ENCODE measurements at places on chromosomes 12 and 14.

GRCh38 chr12:10142976-10143589, 13.1 kb upstream of the CLEC7A start:
- DNase-seq = peak; percentile 23

GRCh38 chr14:68841016-68841809, 48.3 kb upstream of the ZFP36L1 start:
- DNase-seq = peak; percentile 89

- DNase-seq = no peak
These were observed 157.5 kb downstream of the CALM1 start for GRCh38 chr14:90554341-90554740.

- DNase-seq = no peak
These were observed 618.4 kb downstream of the SLC6A15 start for GRCh38 chr12:84294246-84294645.

GRCh38 chr12:94736004-94736403, 85.6 kb upstream of the TMCC3 start:
- DNase-seq = no peak

DNA sequence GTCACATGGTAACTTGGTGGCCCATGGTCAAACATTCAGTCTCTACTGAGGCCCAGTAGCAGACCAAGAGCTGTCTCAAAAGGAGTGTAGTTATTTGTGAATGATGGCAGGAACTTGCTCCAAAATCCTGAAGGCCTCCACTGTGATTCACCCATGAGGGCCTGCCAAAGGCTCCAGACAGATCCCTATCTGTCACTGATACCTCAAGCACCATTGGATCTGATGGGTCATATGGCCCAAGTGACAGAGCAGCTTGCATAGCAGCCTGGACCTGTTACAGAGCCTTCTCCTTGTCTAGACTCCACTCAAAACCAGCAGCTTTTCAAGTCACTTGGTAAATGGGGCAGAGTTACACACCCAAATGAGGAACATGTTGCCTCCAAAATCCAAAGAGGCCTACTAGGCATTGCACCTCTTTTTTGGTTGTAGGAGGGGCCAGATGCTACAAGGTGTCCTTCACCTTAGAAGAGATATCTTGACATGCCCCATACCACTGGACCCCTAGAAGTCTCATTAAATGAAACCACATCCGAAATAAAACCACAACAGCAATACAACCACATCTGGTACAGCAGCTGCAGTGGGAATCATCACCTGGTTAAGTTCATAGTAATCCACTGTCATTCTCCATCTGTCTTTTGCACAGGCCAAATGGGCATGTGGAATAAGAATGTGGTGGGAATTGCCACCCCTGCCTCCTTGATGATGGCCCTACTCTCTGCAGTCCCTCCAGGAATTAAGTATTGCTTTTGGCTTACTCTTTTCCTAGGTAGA, 150.4 kb upstream of the MAX start:
- no peak for DNase-seq

DNA sequence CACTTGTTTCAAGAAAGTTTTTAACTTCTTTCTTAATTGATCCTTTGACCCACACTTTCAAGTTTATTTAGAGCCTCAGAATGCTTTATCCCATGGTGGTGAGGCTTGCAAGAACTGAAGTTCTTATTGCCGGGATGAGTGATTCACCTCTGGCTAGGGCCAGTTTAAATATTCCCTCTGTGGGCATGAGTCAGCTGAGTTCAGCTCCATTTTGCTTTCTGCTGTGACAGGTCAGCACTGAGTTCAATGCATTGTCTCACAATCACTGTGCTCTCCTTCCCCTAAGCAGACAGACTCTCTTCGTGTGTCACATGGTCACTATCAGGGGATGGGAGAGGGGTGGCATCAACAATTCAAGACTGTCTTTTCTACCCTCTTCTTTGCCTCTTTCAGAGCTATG, 514.6 kb upstream of the FBXO33 start:
- no peak for DNase-seq

DNA sequence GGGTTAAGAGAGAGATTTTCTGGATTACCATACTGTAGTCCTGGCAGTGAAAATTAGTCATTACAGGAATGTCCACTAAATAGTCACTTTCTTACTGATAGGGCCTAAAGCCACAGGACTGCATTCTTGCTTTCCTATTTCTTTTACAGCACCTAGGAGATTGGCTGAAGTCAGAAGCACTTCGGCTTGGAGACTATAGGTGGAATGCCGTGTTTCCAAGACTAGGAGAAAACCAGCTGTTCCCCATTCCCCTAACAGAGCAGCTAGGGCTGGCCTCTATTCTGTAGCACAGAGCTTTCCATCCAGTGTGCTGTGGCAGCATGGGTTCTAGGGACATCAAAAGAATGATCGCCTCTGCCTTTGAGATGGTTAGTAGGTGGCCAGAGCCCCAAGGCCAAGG, 15.1 kb downstream of the PIGH start:
- no peak for DNase-seq

DNA sequence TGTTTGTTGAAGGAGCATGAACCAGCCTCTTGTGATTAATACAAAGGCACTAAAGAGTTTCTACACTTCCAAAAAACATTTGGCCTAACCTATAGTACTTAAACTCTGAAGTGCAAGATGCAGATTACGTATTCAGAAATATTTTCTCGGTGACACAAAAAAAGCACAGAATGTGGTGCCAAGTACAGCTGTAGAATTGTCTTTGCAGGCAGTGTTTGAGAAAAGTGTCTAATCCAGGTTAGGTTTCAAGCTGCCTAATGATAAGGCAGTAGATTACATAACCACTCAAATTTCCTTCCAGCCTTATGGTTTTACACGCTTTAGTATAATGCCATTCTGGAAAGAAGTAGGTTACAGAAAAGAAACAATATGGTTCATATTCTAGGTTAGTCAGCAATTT, 205.2 kb downstream of the KLHL28 start:
- DNase-seq = no peak

GRCh38 chr12:52274521-52275120, at the start of gene KRT86:
Gene KRT86 (plus strand): TSS chr12:52274645. CDS start chr12:52301917, 27,272 bp downstream.
- DNase-seq = no peak

- DNase-seq = no peak
These were observed 3.2 kb downstream of the TDRD9 start for GRCh38 chr14:103931422-103931821.

DNA sequence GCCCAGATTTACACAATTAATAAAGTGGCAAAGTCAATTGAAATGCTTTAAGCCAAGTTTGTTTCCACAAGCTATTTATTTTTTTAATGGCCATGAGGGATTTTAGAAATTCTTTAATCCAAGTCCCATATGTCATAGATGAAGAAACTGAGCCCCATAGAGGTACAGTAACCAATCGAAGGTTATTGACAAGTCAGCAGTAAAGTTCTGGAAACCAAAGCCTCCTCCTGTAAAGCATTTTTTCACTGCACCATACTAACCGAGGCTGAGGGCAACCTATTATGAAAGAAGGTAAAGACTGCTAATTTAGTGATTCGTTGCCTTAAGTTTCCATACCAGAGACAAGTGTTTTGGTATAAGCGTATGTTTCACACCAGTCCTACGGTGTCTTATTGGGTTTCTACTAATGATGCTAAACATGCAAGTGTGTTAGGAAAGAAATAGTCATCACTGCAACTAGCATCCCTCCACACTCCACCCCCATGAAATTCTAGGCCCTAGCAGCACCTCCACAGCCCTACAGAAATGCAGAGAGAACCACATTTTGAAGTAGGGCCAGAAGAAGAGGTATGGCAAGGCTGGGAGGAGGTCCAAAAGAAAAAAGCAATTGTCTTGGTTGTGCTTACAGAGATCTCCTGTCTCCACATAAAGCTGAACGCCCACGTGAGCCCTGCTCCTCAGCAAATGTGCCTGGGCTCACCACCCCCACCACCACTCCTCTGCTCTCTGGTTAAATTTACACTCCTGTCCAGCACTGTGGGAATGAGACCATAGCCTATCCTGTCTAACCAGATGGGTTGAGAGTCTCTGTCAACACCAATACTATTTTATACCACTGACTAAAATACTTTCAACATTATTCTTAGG, 271.1 kb upstream of the G2E3 start:
- no peak for DNase-seq

DNA sequence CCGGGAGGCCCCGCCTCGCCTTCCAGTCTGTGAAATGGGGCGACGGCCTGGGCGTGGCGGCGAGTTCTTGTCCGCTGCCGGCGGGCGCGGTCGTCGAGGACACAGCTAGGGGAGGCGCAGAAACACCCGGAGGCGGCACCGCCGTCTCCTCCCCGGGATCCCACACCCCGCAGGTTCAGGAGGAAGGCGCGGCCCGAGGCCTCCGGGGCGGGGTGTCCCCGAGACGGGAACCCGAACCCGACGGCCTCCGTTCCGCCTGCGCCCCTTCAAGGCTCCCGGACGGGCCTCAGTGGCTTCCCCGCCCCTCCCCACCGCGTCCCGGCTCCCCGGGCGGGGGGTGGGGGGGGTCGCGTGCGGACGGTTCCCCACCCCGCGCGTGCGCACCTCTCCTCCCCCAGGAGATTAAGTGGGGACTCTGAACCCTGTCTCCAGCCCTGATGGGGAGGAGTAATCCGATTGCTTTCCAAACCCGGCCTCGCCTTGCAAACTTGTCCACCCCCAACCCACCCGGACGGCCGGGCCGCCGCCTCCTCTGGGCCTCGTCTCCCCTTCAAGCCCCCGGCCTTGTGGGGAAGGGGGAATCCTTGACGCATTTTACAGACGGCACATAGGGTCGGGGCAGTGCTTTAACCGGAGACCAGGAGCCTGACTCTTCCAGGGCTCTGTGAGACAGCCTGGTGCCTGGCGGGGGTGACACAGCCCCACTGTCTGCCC, 35.3 kb upstream of the ANKRD9 start:
- DNase-seq = no peak

DNA sequence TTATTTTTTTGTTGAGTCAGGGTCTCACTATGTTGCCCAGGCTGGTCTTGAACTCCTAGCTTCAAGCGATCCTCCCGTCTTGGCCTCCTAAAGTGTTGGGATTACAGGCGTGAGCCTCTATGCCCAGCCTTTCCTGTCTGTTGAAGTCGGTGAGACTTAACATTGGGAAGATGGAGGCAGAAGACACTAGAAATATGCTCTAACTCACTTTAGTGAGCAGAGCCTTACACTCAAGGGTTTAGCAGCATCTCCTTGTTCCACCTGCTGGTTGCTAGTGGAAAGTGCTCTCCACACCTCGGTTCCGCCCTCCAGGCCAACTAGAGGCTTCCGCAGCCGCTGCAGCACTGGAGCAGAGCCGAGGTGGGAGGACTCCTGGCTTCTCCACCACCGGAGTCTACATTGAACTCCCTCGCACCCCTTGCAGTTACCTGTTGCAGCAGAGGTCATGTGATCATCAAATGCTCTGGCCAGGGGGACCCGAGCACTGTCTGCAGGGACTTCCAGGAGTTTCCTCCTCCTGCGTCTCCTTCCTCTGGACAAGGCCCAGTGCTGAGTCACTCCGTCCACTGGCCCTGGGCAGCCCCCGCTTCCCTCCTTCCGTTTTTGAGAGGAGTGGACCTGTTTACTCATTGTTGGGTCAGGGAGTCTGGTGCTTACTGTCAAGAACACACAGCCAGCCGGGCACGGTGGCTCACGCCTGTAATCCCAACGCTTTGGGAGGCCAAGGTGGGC, 9.4 kb upstream of the HVCN1 start:
- DNase-seq = peak; percentile 92

DNA sequence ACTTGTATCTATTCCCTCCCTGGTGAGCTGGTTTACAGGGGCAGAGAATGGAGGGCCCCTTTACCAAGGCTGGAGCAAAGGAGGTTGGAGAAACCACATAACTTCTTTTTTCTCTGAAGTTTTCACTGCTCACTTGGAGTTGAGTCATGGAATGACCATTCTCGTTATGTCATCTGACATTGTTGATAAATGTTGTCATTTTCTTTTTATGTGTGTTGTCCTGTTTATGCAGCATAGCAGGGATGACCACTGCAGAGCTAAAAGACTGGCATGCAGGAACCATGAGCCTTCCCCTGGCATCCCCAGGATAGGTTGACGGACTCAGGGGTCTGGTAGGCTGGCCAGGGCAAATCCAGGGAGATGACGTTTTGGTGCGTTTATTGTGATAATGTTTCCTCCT, 256.8 kb upstream of the DDHD1 start:
- no peak for DNase-seq

- no peak for DNase-seq
These were observed 24.3 kb downstream of the NCOR2 start for GRCh38 chr12:124543052-124543589.

DNA sequence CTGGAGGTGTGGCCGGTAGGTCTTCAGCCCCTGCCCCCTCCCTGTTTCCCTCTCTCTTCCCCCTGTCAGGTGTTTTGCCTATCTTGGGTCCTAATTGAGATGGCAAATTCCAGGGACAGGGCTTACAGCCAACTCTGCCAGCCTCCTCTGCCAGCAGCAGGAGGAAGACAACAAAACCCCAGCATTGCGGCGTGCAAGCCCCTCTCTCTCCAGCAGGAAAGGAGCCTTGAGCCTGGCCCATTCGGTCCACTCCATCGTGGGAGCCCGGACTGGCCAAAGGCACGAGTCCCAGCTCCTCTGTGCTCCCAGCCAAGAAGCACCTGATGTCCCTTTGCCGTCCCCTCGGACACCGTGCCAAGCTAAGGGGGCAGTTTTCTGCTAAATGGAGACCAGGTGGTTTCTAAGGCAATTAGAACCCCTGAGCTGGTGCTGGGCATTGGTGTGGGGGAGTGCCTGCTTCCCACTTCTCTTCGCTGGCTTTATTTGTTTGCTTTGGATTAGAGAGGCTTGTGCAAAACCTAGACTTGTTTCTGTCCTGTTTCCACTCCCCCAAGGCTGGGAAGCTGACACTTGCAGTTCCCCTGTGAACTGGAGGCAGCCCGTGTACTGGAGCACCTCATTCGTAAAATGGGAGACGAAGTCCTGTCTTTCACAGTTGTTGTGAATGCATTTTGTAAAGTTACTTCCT, 57.1 kb upstream of the LHX5 start:
- DNase-seq = no peak

GRCh38 chr14:26427097-26427496, 170.7 kb downstream of the NOVA1 start:
- peak; percentile 58 for DNase-seq

GRCh38 chr12:41527062-41527461, 338.9 kb downstream of the PDZRN4 start:
- no peak for DNase-seq

DNA sequence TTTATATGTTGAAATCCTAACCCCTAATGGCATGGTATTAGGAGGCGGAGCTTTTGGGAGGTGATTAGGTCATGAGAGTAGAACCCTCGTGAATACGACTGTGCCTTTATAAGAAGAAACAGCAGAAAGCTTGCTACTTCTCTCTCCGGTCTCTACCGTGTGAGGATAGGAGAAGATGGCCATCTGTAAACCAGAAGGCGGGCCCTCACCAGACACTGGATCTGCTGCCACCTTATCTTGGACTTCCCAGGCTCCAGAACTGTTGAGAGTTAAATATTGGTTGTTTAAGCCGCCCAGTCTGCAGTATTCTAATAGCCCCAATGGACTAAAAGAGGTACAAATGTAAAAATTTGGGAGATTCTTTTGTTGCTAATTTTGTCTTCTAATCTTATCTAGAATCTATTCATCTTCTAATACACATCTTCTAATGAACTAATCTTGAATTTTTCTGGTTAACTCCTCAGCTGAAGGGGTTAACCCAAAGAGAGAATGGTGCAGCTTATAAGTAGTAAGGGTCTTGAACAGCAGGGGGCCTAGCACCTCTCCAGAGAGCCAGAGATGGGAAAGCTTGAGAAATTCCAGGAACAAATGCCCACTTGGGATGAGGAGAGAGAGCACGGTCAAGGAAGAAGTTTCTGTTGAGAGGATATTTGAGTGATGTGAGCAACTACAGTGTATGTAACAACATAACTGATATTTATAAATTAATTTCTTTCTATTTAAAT, 264.0 kb upstream of the GRIP1 start:
- no peak for DNase-seq

GRCh38 chr14:76715511-76716081, 45.7 kb upstream of the VASH1 start:
- peak; percentile 73 for DNase-seq

GRCh38 chr14:26261368-26262122, 336.3 kb downstream of the NOVA1 start:
- DNase-seq = no peak

Measured in endothelial cell of umbilical vein (primary cell).